ENCODE measurements at places on chromosomes 5 and 9.

- DNase-seq: no peak
Measured at GRCh38 chr5:23466401-23466912, 41.0 kb upstream of the PRDM9 start.

DNA sequence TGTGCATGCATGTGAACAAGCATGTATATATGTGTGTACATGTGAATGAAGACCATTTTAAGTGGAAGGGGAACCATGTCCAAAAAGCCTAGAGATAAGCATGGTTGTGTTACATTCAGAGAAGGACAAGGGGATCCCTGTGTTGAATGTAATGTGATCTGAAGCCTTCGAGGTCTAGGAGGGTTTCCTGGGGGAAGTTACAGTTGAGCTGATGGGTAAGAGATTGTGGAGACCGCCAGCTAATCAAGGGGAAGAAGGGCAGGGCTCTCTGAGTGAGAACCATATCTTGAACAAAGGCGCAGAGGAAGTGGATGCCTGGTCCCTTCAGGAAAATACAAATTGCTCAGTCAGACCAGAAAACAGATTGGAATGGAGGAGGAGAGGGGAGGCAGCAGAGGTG lies 45.5 kb upstream of the TNFSF15 start:
- DNase-seq: no peak

- no peak for DNase-seq
Measured at GRCh38 chr9:133276001-133276884, 1.2 kb upstream of the ABO start.

DNA sequence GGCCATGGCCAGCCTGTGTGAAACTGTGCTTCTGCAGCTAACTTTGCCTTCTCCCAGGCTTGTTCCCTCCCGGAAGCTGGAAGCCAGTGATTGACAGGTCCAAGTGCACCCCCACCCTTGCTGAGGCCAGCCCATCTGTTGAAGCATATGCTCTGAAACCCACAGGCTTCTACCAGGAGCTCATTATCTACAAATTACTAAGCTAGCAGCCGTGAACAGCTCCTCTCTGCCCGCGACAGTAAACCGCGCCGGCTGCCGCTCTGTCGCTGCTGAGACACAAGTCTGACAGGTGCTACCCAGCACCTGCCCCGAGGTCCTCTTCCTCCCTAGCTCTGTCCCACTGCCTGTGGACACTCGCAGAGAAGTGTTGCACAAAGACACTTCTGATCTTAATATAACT lies 490.9 kb downstream of the GADD45G start:
- no peak for DNase-seq

DNA sequence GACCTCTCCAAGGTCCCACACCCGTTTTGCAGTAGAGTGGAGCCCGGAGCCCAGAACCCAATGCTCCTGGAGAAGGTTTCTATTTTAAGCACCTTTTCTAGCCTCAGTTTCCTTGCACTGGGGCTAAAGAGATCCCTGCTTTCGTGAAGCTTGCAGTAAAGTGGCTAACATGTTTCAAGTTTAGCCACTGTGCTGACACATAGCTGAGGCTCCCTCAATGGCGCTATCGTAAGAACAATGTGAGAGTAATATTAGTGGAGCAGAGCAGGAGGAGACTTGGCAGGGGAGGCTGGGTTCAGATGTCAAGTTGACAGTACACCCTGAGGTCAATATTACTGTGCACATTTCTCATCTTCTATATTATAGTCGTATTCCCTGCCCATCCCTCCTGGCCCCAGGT lies 7.9 kb downstream of the CTXN3 start:
- DNase-seq: no peak

GRCh38 chr9:130824643-130825350 lies 10.3 kb upstream of the ABL1 start:
- DNase-seq: no peak

DNA sequence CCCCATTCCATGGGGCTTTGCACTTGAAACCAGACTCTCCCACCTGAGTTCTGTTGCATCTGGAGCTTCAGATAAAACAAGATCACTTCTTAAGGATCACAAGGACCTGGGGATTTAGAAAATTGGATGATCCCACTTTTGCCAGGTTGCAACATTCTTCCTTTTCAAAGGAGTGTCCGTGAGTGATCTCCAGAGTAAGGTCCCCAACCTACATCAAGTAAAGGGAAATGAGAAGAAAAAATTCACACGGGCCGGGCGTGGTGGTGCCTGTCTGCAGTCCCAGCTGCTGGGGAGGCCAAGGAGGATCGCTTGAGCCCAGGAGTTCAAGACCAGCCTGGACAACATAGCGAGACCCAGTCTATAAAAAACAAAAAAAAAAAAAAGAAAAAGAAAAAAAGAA lies 41.2 kb upstream of the COL5A1 start:
- DNase-seq: no peak

DNA sequence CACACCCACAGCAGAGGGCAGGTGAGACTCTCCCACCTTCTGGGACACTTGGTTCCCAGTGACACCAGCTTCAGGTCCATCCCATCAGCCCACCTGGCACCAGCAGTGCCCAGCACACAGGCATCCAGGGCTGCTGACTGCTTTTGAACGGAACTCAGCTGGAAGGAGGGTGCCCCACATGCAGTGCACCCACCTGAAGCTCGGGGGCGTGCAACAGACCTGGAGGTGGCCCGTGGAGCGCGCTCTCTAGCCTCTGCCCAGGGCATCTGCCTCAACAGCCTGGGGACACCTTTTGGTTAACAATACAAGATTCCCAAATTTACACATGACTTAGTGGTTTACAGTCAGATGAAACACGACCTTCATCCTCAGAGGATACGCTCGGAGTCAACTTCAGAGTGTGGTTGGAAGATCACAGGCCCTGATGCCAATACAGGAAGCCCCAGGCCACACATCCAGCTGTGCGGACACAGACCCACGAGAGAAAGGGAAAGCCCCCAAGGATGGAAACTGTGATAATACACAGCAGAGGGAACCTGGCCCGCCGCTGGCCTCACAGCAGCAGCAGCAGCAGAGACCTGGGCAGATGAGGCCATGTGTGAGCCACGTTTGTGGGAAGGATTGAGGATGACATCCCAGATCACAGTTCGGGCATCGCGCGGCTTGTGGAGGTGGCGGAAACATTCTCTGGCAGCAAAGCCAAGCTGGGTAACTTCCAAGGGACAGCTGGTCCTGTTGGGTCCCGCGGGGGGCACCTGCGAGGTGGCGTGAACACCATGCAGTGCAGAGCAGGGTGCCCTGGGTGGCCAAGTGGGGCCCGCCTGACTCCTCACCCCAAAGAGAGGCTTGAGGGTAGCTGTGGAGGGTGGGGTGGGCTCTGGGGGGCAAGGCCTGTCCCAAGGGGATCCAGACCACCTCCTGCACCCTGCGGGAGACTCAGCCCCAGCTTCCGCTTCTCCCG lies 64.0 kb downstream of the SECISBP2 start:
- DNase-seq: no peak

GRCh38 chr5:36596756-36597155 lies 9.7 kb upstream of the SLC1A3 start:
- DNase-seq: no peak

DNA sequence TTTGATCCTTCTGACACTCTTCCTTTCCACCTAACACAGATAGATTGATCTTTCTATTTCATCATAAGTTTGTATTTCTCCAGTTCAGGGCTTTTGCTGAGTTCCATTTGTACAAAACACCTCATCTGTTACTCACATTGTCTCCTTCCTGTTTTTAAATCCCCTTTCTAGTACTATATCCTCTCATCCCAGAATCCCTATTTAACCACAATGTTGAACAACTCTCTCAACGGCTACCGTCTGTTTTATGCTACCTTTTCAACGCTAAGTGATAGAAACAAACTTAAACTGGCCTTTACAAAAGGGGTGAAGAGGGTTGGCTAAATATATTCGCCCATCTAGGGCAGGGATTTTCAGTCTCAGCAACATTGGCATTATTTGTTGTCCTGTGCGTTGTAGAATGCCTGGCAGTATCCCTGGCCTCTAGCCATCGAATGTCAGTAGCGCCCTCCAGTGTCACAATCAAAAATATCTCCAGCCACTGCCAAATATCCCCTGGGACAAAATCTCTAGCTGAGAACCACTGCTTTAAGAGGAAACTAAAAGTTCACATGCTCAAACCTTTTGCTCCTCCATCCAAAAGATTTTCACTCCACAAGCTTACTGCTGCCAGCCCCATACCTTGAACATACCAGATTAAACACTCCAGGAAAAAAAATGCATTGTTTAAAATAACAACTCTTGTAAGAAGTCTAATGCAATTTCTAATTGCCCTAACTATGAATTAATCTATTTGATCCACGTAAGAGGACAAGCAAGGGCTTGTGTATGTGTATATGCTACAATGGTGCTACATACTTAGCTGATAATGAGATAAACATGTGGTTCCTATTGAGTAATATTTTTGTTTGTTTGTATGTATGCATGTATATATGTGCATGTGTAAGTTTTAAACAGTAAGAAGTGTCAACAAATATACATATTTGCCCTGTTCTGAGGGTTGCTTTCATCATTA lies 344.0 kb downstream of the PTPRD start:
- DNase-seq: no peak

DNA sequence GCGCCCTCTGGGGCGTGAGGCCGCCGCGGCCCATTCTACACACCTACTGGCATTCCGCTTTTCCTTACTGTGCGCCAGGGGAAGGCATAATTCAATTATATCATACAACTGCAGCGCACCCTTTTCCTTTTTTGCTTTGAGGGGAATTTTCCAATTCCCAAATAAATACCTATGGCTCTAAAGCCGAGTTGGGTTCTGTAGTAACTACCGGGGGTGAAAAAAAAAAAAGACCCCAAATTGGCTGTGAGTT lies 34.1 kb upstream of the NFIB start:
- no peak for DNase-seq

GRCh38 chr5:8478326-8478725 lies 609.4 kb downstream of the MTRR start:
- DNase-seq: no peak

DNA sequence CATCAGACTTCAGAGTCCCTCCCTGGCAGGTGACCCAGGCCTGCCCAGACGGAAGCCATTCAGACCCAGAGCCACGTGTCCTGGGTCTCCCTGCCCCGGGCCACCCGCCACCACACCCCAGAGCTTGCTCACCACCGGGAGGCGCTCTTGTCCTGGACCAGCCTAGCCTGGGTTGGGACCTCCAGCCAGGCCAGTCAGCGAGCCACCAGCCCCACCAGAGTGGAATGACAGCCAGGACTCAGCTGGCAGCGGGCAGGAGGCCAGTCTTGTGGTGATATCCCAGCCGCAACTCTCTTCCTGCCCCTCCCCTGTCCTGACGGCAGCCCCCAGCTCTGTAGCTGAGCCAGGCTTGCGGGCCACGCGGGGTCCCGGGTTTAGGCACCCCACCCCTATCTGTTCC lies 1.7 kb upstream of the PTGDS start:
- DNase-seq: peak; percentile 37

- DNase-seq: no peak
Measured at GRCh38 chr5:84057211-84057610, 327.5 kb downstream of the EDIL3 start.

GRCh38 chr5:43390471-43390870 lies 21.7 kb downstream of the CCL28 start:
- no peak for DNase-seq

- no peak for DNase-seq
Measured at GRCh38 chr5:110968246-110969005, 103.1 kb upstream of the TSLP start.

GRCh38 chr9:5186416-5187169 lies 1.2 kb upstream of the INSL6 start:
- peak; percentile 74 for DNase-seq

- no peak for DNase-seq
Measured at GRCh38 chr5:73236541-73237128, 63.6 kb downstream of the TMEM174 start.

GRCh38 chr5:130109152-130109551 lies 204.9 kb downstream of the CHSY3 start:
- DNase-seq: no peak

DNA sequence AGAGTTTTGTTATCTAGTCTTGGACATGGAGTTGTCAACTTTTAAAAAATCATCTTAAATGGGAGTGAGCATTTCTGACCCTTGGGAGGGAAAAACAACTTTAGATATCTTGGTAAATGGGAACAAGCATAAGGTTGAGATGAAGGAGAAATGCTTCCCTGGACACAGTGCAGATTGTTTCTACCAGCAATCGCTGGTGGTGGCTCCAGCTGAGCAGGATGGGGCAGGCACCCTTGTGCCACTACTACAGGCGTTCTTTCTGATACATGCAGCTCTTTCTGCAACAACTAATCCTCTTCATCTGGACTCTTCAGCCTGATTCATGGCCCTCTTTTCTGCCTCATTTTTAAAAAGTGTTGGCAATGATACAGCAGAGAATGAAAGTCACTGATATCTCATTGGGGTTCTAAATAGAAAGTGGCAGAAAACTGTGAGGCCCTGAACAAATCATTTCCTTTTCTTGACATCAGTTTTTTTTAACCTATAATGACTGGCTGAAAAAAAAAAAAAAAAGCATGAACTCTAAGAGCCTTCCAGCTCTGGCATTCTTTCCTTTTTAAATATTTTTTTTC lies 409.4 kb upstream of the PTGER4 start:
- no peak for DNase-seq

DNA sequence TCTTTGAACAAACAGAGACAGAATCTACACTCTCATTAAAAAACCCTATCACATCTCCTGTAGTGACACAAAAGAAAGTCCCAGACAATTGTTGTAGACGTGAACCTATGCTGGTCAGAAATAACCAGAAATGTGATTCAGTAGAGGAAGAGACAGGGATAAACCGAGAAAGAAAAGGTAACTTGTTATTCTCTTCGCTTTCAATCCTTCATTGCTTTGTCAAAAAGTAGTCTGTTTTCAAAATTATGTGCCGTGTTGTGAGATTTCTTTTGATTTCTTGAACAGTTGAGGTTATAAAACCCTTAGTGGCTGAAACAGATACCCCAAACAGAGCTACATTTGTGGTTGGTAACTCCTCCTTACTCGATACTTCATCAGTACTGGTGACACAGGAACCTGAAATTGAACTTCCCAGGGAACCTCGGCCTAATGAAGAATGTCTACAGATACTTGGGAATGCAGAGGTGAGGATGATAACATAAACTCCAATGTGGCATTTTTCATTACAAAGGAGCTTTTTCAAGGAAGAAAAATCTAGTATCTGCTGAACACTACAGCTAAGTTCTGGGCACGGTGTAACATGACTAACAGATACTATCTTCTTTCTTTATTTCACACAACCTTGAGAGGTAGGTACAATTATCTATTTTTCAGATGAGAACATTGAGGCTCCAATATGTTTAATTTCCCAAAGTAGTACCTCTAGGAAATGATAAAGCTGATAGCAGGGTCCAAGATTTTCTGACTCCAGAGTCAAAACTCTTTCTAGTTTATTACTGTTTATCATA lies 14.3 kb downstream of the HMGCR start:
- no peak for DNase-seq

DNA sequence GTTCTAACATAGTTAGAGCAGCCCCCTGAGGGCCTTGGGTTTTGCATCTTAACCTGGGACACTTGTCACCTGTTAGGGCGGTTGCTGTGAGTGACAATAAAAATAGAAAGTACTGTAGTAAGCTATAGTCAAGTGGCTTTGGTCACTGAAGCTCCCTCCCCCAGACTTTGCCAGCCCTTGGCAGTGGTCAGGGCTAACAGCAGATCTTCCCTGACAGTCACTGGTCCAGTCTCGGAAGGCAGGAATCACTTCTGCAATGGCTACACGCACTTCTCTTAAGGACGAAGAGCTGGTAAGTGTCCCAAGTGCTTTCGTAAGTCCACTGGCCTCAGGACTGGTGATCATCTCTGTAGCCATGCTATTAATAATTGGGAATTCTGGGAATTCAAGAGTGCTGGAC lies 115.0 kb upstream of the RUSC2 start:
- DNase-seq: no peak

- no peak for DNase-seq
Measured at GRCh38 chr5:126044111-126044668, 379.0 kb upstream of the GRAMD2B start.

- no peak for DNase-seq
Measured at GRCh38 chr5:16880547-16880946, 55.5 kb downstream of the MYO10 start.

- no peak for DNase-seq
Measured at GRCh38 chr5:2184563-2185540, 302.1 kb upstream of the IRX4 start.
